ENCODE measurements at places on chromosomes 6 and 20.

GRCh38 chr6:1179571-1180459 is 132.1 kb upstream of the FOXQ1 start:
- DNase-seq: no peak

DNA sequence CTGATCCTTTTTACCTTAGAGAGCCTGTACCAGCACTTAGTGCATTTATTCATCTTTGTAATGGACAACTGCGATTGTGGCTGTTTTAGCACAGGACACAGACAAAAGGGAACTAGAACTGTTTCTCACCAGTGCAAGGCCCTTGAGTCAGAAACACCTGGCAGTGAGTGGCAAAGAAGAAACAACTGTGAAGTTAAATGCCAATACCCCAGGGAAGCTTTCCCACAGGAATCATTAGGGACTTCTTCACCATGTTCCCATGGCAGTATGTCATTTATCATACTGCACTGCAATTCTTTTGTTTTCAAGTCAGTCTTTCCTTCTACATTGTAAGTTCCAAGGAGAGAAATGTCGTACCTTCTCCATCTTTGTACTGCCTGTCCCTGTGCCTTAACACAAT is 28.6 kb upstream of the CDYL start:
- no peak for DNase-seq

- DNase-seq: no peak
Observed at GRCh38 chr6:153539602-153540001, 408.5 kb upstream of the RGS17 start.

- no peak for DNase-seq
Observed at GRCh38 chr6:131868836-131869235, 61.0 kb downstream of the ENPP1 start.

DNA sequence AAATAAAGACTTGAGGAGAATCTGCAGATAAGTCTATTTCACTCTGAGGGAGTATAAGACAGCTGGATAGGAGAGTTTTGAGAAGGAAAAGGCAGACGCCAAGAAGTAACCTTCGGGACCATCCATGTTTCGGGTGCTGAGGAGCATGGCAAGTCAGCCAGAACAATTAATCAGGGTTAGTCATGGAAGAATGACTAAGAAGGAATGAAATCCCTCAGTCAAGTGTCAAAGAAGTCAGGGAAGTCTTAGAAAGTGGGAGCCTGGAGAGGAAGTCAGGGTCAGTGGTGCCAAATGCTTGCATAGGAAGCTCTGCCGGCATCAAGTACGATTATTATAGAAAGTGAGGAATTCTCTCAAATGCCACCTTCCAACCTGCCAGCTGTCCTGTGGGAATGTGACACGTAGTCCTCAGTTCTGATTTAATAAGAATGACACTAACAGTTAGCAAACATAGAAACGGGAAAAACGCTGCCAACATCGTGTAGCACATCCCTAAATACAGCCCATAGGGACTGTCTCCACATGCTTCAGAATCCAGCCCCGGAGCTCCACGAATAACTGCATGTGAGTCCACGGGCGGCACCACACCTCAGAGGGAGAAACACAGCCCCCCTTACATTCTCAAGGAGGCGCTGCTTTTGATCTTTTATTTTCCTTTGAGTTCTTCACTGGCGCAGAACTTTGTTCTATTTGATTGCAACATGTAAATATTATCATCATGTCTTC is 602.7 kb downstream of the PRKN start:
- no peak for DNase-seq

DNA sequence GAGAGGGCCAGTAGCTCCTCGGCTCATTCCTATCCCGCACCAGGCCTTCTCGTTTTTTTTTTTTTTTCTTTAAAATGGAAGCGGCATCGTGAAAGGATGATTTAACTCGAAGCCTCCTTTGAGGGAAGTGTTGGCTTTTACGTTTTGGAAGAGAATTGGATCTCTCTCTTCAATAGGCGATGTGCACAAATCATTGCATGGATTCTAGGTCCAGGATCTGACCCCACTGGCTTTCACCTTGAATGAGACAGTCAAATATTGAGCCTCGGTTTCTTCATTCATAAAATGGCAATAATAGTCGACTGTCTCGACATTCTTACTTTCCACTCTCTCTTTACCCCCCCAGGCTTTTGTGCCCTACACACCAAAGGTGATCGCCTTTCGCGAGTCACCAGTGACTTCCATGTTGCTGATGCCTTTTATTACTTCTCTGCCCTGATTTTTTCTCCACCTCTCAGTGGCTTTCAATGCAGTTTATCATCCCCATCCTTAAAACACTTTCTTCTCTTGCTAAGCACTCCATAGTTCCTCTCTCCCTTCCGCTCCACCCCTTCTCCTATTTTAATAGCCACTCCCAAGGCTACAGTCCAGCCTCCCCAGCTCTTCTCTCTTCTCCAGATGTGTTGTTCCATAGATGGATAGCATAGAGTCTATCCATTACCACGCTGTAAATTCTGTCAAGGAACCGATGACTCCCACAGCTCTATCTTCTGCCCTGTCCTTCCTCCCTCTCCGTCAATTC is 473 bp upstream of the DTNBP1 start:
- DNase-seq: no peak

DNA sequence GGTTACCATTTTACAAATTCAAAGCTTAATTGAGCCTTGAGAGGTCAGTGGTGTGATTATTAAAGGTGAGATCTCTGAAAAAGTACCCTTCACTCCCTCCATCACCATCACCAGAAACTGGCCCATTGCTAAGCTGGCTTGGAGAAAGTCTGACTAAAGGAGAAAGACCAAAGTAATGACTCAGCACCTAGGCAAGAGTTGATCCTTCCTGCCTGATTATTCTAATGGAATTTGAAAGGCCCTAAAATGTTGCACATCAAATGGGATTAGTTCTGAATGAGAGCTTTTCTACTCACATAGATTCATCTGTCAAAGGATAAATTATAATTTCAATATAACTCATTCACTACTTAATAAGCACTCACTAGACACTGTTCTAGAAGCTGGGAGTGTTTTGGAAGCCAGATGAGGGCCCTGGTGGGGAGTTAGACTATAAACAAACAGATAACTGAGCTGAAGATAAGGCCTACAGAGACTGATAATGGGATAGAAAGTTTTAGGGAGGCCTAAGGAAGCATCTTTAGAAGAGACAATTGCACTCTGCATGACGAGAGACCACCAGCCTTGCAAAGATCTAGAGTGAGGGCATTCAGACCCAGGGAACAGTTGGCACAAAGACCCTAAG is 366.7 kb downstream of the SYNE1 start:
- no peak for DNase-seq

DNA sequence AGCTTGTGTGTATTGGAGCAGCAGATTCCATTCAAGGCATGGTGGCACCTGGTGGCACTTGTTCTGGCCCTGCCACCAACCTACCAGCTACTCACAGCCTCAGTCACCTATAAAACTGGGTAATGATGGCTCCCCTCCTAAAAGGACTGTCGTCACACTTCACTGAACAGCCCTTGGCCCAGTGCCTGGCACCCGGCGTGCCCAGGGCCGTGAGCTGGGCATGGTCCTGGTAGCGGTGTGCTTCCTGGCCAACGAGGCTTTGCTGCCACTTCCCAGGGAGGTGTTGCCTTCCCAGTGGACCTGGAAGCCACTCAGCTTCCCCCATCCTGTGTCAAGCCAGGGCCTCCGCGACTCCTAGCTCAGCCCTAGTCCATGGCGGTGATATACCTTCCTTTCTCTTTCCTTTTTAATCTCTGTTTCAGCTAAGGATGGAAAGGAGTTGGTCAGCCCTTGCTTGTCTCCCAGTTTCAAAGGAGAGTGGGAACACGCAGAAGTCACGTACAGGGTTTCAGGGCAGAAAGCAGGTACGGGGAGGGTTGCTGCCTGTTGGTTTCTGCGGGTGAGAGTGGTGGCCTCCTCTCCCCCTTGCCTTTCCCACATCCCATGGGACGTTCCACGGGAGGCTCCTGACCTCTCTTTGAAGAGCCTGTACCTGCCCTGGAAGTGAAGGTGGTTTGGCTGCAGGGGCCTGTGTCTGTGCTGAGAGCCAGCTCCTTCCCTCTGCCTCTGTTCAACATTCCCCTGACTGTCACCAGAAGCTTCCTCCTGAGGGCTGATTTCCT is 25.5 kb downstream of the ENTPD6 start:
- DNase-seq: no peak

DNA sequence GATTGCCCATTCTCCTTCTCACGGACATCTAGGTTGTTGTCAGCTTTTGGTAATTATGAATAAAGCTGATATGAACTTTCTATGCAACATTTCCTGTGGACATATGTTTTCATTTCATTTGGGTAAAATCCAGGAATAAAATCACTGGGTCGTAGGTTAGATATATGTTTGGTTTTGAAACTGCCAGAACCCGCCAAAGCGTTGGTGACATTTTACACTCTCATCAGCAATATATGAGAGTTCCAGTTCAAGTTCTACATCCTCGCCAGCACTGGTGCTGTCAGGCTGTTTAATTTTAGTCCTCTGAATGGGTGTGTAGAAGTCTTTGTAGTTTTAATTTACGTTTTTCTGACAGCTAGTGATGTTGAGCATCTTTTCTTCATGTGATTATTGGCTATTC is 27.5 kb upstream of the LRFN2 start:
- DNase-seq: no peak

DNA sequence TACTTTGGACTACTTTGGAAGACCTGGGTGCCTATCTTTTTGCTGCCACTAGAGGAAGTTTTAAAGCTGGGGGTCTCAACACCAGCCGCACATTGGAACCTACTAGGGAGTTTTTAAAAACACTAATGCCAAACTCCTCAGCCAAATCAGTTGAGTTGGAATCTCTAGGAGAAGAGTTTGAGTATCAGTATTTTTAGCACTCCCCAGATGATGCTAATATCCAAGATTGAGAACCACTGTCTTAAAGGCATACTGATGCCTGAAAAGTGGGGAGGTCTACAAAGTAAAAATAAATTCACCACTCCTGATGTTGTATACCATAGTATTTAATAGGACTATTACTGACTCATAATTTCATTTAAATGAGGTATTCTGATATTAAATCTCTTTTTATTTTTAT is 62.9 kb upstream of the COL21A1 start:
- no peak for DNase-seq

DNA sequence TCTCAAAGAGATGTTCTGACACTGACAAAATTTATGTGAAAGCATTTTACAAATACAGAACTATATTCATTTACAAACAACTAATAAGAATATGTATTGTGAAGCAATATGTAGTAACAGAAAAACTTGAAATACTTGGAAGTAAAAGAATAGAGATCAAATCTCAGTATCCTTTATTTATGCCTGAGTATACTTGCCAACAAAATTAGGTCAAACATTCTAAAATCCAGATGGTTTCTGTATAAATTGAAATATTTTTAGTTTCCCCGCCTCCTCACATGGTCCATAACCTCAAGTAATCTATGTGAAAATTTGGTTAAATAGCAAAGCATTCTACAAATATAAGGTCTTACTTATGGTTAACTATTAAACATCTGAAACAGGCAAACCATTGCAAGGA is 545.4 kb downstream of the EYS start:
- DNase-seq: no peak

GRCh38 chr6:15523679-15524630 is 138.9 kb downstream of the DTNBP1 start:
- DNase-seq: no peak

- DNase-seq: no peak
Observed at GRCh38 chr6:12163149-12163548, 127.0 kb upstream of the EDN1 start.

- DNase-seq: no peak
Observed at GRCh38 chr6:104532462-104532861, 327.3 kb downstream of the HACE1 start.

Measured in endothelial cell (in vitro differentiated cells).